ENCODE measurements at places on chromosomes 12 and 14.

DNA sequence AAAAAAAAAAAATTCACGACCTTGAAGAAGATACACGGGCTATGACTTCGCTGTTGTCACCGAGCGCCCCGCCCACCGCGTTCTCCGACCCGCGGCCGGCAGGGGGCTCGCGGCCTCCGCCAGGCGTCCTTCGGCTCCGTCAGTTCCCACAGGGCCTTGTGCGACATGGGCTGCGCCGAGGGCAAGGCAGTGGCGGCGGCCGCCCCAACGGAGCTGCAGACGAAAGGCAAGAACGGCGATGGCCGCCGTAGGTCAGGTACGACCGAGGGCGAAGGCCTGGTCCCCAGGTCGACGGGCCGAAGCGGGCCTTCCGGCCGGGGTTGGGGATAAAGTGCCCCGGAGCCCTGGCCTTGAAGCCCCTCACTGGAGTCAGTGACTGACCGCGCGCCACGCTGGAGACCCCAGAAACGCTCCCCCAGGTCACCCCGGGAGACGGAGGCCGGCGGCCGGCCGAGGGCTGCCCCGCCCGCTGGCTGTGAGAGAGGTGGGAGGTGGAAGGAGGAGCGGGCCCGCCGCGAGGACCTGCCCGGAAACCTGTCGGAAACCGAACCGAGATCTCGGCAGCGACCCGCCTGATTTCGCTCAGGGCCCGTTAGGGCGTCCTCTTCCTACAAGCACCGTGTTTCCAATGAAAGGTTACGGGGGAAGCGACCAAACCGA lies at the start of gene TXNRD1:
TSS of gene TXNRD1 (plus strand) at position 142 of the 660 bp plus-strand sequence. CDS start at position 166, 24 bp downstream.
- DNase-seq, result peak; percentile 77

- DNase-seq, result no peak
Observed at GRCh38 chr12:51059086-51059485, 11.0 kb downstream of the LETMD1 start.

DNA sequence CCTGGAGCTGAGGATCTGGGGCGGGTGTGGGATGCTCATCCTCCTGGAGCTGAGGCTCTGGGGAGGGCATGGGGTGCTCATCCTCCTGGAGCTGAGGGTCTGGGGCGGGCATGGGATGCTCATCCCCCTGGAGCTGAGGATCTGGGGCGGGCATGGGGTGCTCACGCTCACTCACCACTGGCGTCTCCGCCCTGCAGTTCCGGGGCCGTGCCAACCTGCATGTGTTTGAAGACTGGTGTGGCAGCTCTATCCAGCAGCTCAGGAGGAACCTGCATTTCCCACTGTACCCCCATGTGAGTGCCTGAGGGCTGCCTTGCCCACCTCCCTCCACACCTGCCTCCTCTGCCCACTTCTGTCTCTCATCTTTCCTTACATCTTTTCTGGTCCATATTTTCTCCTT lies 84.4 kb downstream of the B4GALNT3 start:
- DNase-seq, result no peak

DNA sequence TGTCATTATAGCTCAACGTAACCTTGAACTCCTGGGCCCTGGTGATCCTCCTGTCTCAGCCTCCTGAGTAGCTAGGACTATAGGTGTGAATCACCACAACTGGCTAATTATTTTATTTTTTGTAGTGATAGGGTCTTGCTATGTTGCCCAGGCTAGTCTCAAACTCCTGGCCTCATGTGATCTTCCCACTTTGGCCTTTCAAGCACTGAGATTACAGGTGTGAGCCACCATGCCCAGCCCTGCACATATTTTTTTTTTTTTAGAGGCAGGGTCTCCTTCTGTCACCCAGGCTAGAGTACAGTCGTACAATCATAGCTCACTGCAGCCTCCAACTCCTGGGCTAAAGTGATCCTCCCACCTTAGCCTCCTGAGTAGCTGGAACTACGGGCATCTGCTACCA lies 8.9 kb downstream of the TMEM116 start:
- no peak for DNase-seq

DNA sequence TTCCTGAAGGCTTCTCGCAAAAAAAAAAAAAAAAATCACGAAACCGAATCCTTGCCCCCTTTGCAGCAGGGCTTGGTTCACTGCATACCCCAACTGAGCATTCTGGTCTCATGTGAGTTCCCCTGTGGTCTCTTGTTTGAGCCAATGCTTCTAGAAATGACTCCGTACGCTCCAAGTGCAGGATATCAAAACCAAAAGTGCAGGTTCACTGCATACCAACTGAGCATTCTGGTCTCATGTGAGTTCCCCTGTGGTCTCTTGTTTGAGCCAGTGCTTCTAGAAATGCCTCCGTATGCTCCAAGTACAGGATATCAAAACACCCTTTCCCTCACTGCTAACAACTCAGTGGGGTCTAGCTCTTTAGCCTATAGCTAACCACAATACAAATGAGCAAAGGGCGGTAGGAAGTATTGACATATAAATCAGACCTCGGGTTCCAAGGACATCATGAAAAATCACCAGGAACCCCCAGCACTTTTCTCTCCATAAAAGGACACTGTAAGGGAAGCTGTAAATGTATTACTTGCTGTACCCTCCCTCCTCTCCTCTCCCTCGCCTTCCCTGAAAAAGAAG lies 206.3 kb upstream of the NOS1 start:
- no peak for DNase-seq
